Activated CD8-positive, alpha-beta T cell treated with anti-CD3 and anti-CD28 coated beads for 36 hours (primary cell): ENCODE measurements at places on chromosomes 1 and 21.

DNA sequence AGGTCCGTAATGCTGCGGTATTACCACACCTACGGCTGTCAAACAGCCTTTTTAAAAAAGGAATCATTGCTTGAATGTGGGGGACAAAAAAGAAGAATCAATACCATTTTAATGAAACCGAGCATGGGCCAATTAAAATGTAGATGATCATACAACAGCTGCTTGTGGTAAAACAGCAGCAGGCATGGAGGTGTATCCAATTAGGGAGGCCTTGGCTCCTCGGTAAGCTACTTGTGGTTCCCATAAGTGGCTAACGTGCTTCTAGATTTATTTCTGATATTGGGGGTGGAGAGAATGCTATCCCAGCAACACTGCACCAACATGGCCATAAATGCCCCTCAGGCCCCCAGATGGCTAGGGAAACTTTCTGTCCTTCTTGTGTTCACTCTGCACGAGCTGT is 1.8 kb downstream of the PTPN14 start:
- H3K4me3 ChIP-seq, result no peak overlapping the region
- H3K27me3 ChIP-seq, result peaks cover 47% of the 10 kb centered on the region
- no peaks in the 10 kb centered on the region for H3K36me3 ChIP-seq
- H3K27ac ChIP-seq, result no peak overlapping the region
- peaks cover 5% of the 10 kb centered on the region for H3K4me1 ChIP-seq
- DNase-seq, result no peak

- peaks cover 47% of the 10 kb centered on the region for H3K36me3 ChIP-seq
- H3K27ac ChIP-seq, result no peak overlapping the region
- no peaks in the 10 kb centered on the region for H3K4me1 ChIP-seq
- DNase-seq, result no peak
- no peak overlapping the region for H3K4me3 ChIP-seq
Observed at GRCh38 chr1:245750261-245750660, 595.5 kb downstream of the KIF26B start.

DNA sequence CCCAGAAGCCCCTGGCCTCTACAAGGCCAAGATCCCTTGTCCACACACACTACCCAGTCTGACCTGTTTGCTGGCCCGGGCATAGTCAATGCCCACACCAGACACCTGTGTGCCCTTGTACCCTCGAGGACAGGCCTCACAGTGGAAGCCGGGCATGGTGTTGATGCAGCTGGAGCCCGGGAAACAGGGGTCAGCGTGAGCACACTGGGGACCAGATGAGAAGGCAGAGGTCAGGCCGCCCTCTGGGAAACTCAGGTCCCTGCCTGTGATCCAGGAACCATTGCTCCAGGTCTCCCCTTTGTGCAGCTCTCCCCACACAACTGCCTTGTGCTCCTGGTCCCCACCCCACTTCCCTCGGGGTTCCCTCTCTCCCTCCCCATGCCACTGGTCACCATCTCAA is 5.5 kb downstream of the THBS3 start:
- no peaks in the 10 kb centered on the region for H3K36me3 ChIP-seq
- peaks cover 6% of the 10 kb centered on the region for H3K4me1 ChIP-seq
- no peaks in the 10 kb centered on the region for H3K27me3 ChIP-seq
- no peak for DNase-seq

- peaks cover 5% of the 10 kb centered on the region for H3K4me1 ChIP-seq
- H3K27me3 ChIP-seq, result peaks cover 30% of the 10 kb centered on the region
- no peak overlapping the region for H3K27ac ChIP-seq
- no peaks in the 10 kb centered on the region for H3K36me3 ChIP-seq
- H3K4me3 ChIP-seq, result no peak overlapping the region
Observed at GRCh38 chr1:41371630-41372599, 10.7 kb downstream of the FOXO6 start.

- peaks cover 23% of the 10 kb centered on the region for H3K27me3 ChIP-seq
- H3K4me3 ChIP-seq, result no peak overlapping the region
- no peak for DNase-seq
- H3K4me1 ChIP-seq, result peaks cover 5% of the 10 kb centered on the region
- H3K27ac ChIP-seq, result no peak overlapping the region
Observed at GRCh38 chr1:183807549-183808168, 2.7 kb downstream of the RGL1 start.

DNA sequence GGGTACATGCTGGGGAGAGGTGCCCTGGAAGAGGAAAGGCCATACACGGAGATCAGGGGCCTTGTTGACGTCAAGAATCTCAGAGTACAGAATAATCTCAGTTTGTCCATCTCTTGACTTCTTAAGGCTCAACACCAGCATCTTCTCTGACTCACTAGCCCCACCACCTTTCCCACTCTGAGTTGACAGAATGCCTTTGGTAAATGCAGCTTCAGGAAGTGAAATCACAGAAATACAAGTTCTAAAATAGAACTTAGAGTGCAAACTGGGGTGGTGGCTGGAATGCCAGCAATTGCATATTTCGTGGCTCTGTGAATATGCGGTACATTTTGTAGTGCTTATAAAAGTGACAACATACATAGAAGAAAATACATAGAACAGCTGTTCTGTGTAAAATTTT is 1.6 kb downstream of the COG2 start:
- H3K27ac ChIP-seq, result no peak overlapping the region
- H3K4me1 ChIP-seq, result peaks cover 56% of the 10 kb centered on the region
- peaks cover 10% of the 10 kb centered on the region for H3K36me3 ChIP-seq
- H3K27me3 ChIP-seq, result peaks cover 3% of the 10 kb centered on the region
- peak overlapping the region; percentile 89 for H3K4me3 ChIP-seq
- DNase-seq, result peak; percentile 26

GRCh38 chr1:81801651-81802456 is 1.1 kb downstream of the ADGRL2 start:
- peaks cover 41% of the 10 kb centered on the region for H3K27me3 ChIP-seq
- H3K4me1 ChIP-seq, result peaks cover 3% of the 10 kb centered on the region
- H3K27ac ChIP-seq, result no peak overlapping the region
- DNase-seq, result no peak
- H3K4me3 ChIP-seq, result no peak overlapping the region

DNA sequence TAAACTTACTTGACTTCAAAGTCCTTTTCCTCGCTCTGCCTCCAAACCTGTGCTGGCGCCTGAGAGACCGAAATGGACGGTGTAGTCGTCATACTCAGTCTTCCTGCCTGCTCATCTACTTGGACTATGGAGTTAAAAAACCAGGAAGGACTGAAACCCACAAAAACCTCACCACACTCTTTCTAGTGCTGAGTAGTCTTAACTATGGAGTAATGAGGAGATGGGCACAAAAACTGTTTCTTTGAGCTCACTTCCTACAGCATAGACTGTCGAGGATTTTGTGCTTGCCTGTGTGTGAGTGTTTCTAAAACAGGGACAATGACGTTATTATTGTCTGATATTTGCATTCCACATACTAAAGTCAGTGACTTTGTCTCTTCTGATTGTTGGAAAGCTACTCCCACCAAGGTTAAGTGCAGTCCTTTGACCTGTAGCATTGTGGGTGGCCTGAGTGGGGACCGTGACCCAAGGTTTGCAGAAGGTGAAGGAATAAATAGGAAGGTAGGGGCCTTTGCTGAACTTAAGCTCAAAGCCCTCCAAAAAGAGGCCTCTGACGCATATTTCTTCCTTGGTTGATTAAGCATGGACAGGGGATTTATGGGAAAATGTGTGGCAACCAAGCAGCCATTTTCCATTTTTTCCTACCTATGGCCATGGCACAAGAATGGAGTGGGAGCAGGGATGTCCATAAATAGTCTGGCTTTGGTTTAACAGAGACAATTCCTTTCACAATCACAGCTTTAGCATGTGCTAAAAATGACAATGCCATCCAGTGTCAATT is 109.6 kb downstream of the ZBTB18 start:
- no peaks in the 10 kb centered on the region for H3K4me1 ChIP-seq
- no peak for DNase-seq
- no peak overlapping the region for H3K4me3 ChIP-seq
- H3K27me3 ChIP-seq, result no peaks in the 10 kb centered on the region
- H3K27ac ChIP-seq, result no peak overlapping the region
- no peaks in the 10 kb centered on the region for H3K36me3 ChIP-seq

DNA sequence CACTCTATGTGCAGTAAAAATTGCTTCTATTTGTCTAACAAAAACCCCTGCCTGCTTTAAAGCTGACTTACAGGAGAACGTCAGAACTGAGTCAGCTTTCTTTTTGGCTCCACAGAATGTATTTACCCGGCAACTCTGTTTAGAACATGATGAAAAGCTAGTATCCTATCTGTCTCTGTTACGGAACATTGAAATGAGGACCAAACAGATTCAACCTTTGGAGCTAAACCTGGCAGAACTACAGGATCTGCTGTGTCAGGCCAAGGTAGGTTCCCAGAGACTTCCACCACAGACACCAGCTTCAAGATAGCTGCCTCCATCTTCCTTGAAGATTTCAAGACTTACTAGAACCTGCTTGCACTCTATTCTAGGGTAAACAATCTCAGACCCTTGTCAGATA is 132.6 kb downstream of the MACF1 start:
- H3K4me3 ChIP-seq, result no peak overlapping the region
- peaks cover 10% of the 10 kb centered on the region for H3K4me1 ChIP-seq
- DNase-seq, result no peak
- peak overlapping the region; percentile 23 for H3K27ac ChIP-seq
- H3K27me3 ChIP-seq, result no peaks in the 10 kb centered on the region
- H3K36me3 ChIP-seq, result peaks cover 49% of the 10 kb centered on the region

DNA sequence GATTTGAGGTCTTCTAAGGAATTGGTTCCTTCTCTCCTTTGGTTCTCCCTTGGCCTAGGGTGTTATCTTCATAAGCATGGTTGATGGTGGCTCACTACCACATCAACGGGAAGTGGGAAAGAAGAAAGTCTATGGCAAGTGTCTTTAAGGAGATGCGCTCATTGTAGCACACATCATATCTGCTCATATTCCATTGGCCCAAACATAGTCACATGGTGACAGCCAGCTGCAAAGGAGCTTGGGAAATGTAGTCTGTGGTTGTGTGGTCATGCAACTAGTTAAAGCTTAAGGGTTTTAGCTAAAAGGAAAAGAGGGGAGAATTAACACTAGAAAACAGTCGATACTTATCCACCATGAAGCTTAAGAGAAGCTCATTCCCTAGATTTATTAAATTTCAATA is 11.4 kb upstream of the MRPS6 start:
- peak; percentile 29 for DNase-seq
- no peaks in the 10 kb centered on the region for H3K27me3 ChIP-seq
- H3K27ac ChIP-seq, result no peak overlapping the region

- H3K27ac ChIP-seq, result no peak overlapping the region
- H3K27me3 ChIP-seq, result no peaks in the 10 kb centered on the region
- peaks cover 4% of the 10 kb centered on the region for H3K36me3 ChIP-seq
- H3K4me3 ChIP-seq, result no peak overlapping the region
Observed at GRCh38 chr1:232810856-232811255, 5.6 kb downstream of the MAP10 start.

DNA sequence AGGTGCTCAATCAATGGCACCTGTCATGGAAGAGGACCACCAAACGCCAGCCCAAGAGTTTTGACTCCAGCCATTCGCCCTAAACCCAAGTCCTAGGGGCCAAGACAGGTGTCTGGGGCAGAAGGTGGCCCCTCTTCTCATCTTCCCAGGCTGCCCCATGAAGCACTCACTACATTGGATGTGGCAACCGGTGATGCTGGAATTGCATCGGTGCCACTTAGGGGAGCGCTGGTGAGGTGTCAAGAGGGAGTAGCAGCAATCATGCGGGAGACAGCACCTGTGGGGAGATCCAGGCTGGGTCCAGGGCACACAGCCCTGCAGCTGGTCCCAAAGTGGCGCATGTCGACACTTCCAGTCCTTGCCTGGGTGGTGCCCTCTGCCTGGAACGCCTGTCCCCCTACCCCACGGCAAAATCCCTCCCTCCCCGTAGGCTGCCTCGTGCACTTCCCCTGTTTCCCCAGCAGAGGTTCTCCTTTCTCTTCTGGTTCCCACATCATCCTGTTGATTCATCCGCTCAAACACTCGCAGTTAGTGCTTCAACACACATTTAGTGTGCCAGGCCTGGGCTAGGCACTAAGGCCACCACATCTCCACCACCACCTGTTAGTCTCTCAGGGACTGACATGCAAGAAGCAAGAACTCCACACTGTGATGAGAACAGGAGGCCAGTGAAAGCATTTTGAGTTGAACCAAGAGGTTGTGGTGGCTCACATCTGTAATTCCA is 18.5 kb downstream of the PLA2G2D start:
- no peak overlapping the region for H3K27ac ChIP-seq
- no peaks in the 10 kb centered on the region for H3K36me3 ChIP-seq
- peak; percentile 39 for DNase-seq
- H3K27me3 ChIP-seq, result peaks cover 7% of the 10 kb centered on the region
- no peak overlapping the region for H3K4me3 ChIP-seq
- H3K4me1 ChIP-seq, result no peaks in the 10 kb centered on the region

GRCh38 chr1:182889997-182890396 is 50.9 kb downstream of the DHX9 start:
- DNase-seq, result peak; percentile 69
- peaks cover 54% of the 10 kb centered on the region for H3K36me3 ChIP-seq
- no peak overlapping the region for H3K4me3 ChIP-seq

DNA sequence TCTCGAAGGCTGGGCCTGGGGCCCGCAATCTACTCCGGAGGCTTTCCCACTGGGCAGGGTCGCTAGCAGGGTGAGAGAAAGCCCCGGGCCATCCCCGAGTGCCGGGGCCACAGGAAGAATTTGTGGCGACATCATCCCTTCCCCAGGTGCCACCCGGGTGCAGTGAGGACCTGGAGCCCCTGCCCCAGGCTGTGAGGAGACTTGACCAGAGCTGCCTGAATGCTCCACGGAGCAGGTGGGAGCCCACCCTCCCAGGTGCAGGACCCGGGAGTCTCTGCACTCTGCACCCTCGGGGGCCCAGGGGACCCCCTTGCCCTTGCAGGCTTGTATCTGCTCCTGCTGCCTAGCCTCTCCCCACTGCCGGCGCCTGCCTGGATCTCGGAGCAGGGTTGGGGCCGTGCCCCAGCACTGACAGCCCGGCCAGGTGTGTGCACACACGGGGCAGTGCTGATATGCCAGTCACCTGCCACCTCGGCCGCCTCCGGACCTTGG is 67.5 kb upstream of the RGS7 start:
- no peaks in the 10 kb centered on the region for H3K36me3 ChIP-seq
- H3K27me3 ChIP-seq, result peaks cover 44% of the 10 kb centered on the region
- H3K27ac ChIP-seq, result no peak overlapping the region
- H3K4me3 ChIP-seq, result no peak overlapping the region

DNA sequence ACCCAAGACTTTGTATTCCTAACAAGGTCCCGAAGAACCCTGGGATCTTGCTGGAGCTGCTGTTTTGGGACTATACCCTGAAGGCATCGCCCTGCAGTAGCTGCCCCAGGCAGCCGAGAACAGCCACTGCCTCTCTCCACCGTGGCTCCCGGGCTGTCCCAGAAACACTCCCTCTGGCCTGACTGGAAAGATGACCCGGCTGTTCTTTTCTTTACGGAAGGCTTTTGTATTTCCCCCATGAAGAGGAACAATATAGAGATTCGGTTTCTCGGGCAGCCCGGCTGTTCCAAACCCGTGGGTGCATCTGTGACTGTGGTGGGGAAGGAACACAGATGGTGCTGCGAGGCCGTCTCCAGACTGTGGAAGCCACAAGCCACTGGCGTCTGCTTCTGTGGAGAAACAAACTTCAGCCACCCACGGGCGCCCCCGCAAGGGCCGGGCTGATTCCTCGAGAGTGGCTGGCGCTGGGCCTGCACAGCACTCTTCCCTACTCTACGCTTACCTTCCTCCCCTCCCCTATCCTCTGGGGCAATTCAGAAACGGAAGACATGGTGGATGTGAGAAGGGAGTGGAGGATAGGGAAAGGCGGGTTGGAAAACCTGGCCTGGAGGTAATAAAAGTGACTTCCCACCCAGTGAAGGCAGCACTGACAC is 33.7 kb upstream of the VASH2 start:
- H3K36me3 ChIP-seq, result no peaks in the 10 kb centered on the region
- no peak overlapping the region for H3K27ac ChIP-seq
- peak; percentile 15 for DNase-seq
